ENCODE measurements at places on chromosomes 12 and 14.

GRCh38 chr14:21257394-21257909, 11.8 kb downstream of the HNRNPC start:
- no peak for DNase-seq

DNA sequence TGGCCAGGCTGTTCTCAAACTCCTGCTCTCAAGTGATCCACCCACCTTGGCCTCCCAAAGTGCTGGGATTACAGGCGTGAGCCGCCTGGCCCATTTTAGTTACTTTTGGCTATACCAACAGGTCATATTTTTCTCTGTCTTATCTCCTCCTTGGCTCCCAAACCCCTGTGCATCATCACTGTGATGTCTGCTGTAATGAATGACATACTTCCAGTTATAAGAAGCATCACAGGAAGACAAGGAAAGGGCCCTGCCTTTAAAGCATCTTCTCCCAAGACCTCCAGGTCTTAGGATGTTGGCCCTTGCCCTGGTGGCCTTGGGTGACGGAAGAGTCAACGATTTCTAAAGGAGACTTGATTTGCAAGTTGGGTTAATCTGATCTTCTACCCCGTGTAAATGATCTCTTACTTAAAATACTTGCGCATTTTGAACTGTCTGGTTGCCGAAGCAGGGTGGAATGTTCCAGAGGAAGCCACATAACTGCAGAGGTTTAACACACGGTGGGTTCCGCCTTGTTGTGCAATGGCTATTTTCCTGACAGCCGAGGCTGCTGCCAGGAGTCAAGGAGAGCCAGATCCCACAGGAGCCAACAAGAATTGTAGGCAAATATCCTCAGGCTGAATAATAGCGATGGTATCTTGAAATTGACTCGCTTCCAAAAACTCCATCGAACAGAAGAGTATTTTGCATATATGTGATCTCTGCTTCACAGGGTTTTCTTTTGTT, 55.7 kb upstream of the PLXNC1 start:
- DNase-seq: no peak

GRCh38 chr12:101854747-101855146, 22.6 kb upstream of the DRAM1 start:
- no peak for DNase-seq

GRCh38 chr12:53300187-53300586, 692 bp downstream of the MYG1 start:
- no peak for DNase-seq

DNA sequence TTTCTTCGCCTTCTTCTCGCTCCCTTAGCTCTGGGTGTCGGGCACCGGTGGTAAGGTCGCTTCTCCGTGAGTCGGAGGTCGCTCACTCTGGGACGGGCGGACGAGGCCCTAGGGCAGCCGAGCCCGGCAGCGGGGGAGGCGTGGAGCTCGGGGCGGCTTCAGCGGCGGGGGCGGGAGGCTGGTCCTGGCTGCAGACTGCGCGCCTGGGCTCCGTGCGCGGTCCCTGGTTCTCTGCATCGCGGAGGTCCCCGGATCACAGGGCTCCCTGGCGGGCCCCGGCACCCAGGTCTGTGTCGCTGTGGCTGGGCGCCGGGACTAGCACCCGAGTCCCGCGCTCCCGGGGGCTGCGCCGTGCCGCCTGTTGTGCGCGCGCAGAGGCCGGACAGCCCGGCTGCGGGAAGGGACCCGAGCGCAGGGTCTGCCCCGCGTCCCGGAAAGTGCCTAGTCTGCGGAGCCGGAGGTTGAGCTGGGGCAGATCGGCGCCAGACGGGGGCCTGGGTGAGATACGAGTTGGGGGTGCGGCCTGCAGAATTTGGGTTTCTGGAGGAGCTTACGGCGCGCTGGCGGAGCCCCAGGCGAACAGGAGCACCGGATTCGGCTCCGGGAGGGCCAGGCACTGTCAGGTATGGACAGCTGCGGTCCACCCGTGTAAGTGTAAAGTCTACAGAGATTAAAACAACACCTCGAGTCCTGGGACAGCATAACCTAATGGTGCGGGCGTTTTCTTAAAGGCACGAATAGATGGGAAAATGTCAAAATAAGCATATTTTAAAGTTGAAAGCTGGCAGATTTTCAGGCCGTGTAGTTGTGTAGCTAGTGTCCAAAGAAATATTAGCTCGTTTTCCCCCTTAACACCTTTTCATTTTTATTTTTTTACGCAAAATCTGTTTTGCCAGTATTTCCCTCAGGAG, 713 bp downstream of the FRMD6 start:
- peak; percentile 73 for DNase-seq

GRCh38 chr14:80628547-80628946, 313.0 kb downstream of the CEP128 start:
- no peak for DNase-seq
